ENCODE measurements at places on chromosomes 13 and 19.

- DNase-seq: no peak
Observed at GRCh38 chr19:34976611-34977010, 12.6 kb upstream of the ZNF792 start.

DNA sequence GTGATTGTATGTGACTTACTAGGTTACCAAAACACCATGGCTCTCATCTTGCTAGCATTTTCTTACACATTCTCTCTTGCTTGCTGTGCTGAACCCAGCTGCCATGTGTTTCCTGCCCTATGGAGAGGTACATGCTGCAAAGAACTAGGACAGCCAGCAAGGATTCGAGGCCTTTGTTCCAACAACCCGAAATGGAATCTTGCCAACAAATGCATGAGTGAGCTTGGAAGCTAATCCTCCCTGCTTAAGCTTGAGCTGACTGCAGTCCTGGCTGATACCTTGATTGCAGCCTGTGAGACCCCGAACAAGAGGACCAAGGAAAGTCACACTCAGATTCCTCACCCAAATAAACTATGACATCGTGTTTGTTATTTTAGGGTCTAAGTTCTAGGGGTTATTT is 651.2 kb downstream of the SLITRK6 start:
- no peak for DNase-seq

GRCh38 chr13:23865906-23866305 is 23.3 kb downstream of the MIPEP start:
- no peak for DNase-seq

GRCh38 chr13:90447034-90447733 is 900.3 kb upstream of the MIR17HG start:
- no peak for DNase-seq

- no peak for DNase-seq
Observed at GRCh38 chr19:3358689-3359014, 7.7 kb upstream of the NFIC start.

- DNase-seq: no peak
Observed at GRCh38 chr13:45928843-45929242, 77.3 kb upstream of the SIAH3 start.

- peak; percentile 98 for DNase-seq
Observed at GRCh38 chr19:7920519-7921301, 572 bp downstream of the SNAPC2 start.

- DNase-seq: no peak
Observed at GRCh38 chr13:65915195-65915594, 1314.9 kb downstream of the PCDH9 start.

DNA sequence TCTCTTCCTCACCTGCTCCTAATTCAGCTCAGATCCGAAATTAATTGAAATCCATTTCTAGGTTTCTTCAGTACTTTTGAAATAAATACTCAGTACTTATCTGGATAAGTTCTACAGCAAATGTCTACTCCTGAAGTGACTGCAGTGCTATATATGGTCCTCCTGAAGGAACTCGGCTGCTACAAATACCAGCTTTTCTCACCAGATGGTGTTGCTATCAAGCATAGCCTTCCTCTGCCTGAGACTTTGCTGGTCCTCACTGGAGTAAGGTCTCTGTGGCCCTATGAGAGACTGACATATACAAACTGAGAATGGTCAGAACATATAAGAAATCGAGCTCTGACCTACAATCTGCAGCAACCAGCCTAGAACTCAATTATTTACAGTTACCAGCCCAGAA is 161.6 kb downstream of the NDFIP2 start:
- peak; percentile 3 for DNase-seq

DNA sequence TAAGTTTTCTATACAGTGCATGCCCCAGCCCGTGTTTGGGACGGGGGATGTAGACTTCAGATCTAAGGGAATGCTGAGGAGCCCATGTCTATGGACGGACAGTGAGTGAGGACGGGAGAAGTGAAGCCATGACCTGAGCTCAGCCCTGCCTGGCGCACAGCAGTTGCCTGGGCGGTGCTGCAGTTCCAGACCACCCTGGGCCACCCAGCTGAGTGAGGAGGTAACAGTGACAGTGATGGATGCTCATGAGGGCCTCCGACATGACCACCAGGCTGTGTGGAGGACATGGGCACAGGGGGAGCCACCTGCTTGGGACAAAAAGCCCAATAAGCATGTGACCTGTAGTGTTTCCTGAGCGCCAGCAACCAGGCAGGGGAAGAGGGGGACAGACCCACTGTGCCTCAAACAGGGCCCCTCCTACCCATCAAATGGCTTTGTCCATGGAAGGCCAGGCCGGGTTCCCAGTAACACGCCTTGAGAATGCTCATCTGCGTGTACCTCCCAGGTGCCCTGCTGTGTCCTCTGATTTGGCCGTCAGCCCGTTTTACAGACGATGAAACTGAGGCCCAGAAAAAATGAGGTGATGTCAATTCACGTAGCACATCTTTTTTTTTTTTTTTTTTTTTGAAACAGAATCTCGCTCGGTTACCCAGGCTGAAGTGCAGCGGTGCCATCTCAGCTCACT is 22.6 kb downstream of the NOSIP start:
- no peak for DNase-seq

- peak; percentile 23 for DNase-seq
Observed at GRCh38 chr19:4380254-4380727, 20.1 kb downstream of the SH3GL1 start.

GRCh38 chr19:16445238-16446107 is 26.3 kb downstream of the EPS15L1 start:
- DNase-seq: peak; percentile 35

DNA sequence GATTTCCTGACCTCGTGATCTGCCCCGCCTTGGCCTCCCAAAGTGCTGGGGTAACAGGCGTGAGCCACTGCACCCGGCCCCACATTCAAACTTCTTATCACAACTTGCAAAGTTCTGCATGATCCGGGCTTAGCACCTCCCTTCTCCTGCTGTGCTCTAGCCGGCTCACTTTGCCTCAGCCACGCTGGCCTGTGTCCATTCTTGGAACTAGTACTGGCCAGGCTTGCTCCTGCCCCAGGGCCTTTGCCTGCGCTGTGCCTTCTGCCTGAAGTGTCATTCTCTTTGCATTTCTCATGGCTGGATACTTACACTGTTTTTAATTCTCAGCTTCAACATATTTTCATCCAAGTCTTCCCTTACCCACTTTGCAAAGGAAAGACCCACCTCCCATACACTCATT is 29.9 kb downstream of the CACNG6 start:
- no peak for DNase-seq

DNA sequence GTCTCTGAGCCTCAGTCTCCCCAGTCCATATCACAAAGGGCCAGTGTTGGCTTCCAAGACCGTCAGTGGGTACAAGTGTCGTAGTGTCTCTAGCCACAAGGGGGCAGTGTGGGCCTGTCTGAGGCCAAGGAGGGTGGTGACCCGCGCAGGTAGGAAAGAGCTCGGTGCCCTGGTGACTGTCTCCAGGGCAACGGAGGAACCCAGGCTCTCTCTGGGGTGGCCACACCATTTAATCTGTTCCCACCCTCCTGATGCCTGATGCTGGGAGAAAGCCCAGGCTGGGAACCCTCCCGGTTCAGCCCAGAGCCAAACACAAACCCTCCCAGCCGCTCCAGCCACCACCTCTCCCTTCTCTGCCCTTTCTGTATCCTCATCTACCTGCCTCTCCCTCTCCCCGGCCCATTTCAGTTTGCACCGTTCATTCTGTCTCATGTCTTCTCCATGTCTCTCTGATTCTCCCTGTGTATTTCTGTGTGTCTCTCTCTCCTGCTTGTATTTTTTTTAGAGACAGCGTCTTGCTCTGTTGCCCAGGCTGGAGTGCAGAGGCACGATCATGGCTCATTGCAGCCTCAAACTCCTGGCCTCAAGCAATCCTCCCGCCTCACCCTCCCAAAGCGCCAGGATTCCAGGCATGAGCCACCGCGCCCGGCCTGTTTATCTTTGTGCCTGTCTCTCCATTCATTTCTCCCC is 17.5 kb upstream of the MEIS3 start:
- peak; percentile 46 for DNase-seq

- peak; percentile 37 for DNase-seq
Observed at GRCh38 chr13:46759846-46760245, 37.1 kb downstream of the ESD start.
